Activated CD4-positive, alpha-beta T cell treated with anti-CD3 and anti-CD28 coated beads, Interleukin-2, Interleukin-6, amounts not matched to agents 100 ng/mL and 50 ng/mL, durations not matched to agents 16 hours and 8 hours (primary cell): ENCODE measurements at places on chromosomes 6 and 20.
A peak's percentile ranks its signal among the peaks of the same experiment; 100 is the strongest.

DNA sequence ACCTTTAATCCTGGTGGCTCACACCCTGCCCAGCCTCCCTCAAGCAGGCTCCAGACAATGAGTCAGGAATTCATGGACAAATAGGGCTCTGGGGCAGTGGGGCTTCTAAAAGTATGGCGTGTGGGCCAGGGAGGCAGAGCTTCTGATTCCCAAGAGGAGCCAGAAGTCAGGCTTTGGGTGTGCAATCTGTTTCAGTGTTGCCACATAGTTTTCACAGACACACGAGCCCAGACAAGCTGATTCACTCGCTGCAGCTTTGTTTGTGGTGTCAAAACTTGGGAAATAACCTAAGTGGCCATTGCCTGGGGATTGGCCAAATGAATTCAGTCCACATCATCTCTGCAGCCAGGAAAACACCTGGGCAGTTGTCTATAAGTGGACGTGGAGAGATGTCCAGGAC lies 9.2 kb downstream of the PEDS1 start:
- DNase-seq: no peak

DNA sequence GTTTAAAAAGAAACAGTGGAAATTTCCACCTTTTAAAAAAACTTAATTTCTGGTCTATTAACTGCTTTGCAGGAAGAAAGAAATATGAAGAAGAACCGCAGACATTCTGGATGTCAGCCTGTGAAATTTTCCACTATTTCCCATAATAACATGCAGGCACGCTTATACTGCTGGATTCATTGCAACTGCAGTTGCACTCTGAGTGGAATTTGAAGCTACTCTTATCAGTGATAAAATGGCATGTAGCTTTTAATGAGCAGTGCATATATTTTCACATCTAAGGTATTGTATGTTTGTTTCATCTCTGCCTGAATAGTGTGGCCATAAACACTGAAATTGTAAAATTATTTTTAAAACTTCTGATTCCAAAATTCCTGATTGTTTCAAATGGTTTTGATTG lies 28.2 kb downstream of the NCOA3 start:
- no peak for DNase-seq

DNA sequence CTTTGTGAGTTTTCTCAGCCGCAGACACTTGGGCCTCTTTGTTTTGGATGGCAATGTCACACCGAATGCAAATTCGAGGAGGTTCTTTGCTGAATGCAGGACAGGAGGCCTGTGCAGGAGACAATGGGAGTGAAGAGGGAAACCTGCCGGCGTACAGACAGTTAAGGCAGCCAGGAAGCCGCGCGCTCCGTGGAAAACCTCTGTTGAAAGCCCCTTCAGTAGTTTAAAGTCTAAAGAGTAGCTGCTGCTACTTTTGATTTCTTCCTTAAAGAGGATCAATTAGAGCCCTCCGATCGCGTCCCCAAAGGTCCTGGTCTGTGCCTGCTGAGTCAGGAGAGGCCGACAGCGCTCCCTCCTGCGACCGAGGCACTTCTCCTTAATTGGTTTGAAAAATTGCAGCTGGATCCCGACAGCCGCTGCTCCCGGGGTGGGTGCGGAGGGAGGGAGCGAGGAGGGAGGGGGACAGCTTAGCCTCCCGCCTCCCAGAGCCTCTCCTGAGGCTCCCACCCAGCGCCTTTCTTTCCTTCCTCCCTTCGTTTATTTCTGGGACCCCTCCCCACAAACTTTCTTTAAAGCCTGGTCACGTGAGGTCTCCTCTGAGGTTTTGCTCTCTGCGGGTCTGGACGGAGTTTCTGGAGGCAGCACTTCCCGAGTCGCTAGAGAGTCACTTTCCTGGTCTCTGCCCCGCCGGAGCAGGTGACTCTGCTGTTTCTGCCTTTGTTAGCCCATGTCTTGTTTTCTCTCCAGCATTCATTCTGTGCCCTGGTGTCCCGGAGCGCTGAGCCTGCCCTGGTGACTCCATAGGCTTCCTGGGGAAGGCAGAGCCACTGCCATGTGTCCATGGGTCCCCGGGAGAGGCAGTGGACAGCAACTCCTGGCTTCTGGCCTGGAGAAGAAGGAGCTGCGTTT lies 22.3 kb upstream of the RPP40 start:
- no peak for DNase-seq

DNA sequence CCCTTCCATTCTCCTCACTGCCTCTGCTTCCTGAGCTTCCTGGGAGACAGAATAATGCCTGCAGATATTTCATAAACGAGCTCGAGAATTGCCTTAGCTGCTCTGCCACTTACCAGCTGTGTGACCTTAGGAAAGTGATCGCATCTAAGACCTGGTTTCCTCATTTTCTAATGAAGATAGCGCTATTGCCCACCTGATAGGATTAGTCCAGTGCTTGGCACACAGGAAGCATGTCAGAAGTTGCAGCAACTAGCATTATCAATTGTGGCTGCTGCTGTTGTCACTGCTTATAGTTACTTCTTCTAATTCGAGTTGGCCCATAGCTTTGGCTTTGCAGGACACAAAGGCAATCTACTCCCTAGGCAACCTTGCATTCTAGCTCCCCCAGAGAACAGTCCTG lies 305.5 kb upstream of the SGK1 start:
- no peak for DNase-seq

GRCh38 chr20:57433657-57434389 lies 42.6 kb downstream of the RBM38 start:
- DNase-seq: peak; percentile 22

- DNase-seq: peak; percentile 38
Observed at GRCh38 chr20:1335961-1336698, 7.2 kb upstream of the SDCBP2 start.

GRCh38 chr6:137497721-137498463 lies 3.7 kb upstream of the OLIG3 start:
- no peak for DNase-seq

DNA sequence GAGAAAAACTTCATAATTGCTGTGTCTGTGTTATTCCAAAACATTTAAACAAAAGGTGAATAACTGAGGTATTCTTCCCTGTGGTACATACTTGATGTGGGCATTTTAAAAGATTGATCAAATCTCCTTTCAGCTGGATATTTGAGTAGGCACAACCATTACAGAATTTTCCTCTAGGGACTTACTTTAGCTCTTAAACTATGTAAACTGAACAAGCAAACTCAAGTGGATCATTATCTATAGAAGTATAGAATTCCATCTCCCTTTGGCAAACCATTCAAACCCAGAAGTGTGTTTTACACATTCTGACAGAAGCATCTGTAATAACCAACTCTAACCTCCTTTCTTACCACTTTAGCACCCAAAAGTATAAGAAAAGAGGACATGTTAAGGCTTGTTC lies 241.4 kb downstream of the ESR1 start:
- no peak for DNase-seq

DNA sequence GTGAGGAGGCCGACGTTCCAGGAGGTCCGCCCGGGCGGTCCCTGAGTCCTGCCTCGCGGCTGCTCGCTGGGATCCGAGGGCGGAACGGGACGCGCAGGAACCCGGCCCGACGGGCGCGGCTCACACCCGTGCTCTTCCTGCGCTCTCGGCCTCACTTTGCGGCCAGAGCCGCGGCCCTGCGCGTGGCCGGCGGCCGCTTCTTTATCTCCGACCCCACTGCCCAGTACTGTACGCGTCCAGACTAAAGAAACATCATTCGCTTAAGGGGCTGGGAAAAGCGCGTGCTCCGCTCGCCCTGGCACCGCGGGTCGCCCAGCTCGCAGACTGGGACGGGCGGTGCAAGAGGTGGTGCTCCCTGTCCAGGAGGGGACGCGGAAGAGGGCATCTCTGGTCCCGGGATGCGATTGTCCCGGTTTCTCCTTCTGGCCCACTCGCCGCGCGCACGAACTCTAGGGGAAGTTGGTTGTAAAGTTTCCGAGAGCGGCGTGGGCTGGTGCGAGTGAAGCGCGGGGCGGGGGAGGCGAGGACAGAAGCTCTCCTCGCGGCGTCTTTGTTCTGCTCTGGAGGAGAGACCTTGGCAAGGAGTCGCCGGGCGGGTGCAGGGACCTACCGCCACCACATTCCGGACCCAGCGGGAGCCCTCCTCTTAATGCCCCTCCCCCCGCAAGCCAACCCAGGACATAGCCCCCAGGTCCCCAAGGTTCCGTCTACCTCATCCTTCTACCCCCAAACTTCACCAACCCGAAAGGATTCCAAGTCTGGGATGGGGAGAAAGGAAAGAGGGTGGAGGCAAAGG lies 71.0 kb downstream of the SOX4 start:
- DNase-seq: no peak
